ENCODE measurements at places on chromosomes 6 and 20.

- no peak for DNase-seq
Measured at GRCh38 chr20:11810311-11811083, 107.2 kb upstream of the BTBD3 start.

- no peak for DNase-seq
Measured at GRCh38 chr6:90368601-90369000, 72.0 kb upstream of the BACH2 start.

- peak; percentile 83 for DNase-seq
Measured at GRCh38 chr6:47520282-47520681, 42.7 kb downstream of the CD2AP start.

DNA sequence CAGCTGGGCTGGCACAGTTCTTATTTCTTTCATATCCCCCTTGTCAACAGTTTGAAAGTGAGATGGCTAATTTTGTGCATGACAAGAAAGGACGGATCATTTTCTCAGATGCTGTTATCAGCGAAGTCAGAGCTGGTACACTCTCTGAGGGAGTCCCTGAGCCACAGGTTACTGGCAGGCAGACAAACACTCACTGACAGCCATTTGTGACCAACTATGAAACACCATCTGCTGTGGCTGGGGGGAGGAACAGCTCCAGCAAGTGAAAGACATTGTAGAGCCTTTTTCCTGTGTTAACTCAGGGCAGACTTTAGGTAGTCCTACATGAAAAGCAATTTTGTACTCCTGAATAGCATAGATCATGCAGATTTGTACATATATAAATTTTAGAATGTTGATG, 22.2 kb downstream of the OLIG3 start:
- DNase-seq, result peak; percentile 38

GRCh38 chr6:3561725-3562124, 104.9 kb upstream of the SLC22A23 start:
- DNase-seq, result peak; percentile 55

DNA sequence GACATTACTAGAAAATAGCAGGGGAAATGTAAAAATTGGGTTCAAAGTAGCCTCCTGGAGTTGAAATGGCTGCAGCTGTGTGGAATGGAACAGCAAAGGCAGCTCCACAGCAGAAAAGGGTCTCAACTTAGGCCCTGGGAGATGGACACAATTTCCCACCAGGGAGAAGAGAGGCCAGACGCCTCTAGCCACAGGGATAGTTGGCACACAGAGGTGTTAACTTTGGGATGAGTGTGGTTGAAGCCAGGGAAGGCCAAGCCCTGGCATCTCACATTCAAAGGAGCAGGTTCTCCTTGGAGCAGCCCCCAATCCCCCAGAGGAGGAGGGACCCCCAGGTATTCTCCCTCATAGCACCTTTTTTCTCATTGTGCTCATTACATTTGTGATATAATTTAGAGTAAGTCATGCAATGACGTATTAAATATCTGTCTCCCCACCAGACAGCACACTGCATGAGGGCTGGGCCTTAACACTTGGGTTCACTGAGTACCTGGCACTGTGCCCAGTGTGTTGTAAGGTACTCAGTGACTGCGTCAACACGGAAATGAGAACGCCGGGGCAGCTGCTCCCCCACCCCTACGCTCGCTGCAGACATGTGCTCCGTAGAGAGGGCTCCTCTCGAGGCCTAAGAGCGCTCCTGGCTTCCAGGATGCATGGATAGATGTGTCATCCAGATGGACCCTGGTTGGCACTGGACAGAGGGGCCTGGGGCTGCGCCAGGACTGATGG, 76.0 kb upstream of the CD93 start:
- peak; percentile 45 for DNase-seq

DNA sequence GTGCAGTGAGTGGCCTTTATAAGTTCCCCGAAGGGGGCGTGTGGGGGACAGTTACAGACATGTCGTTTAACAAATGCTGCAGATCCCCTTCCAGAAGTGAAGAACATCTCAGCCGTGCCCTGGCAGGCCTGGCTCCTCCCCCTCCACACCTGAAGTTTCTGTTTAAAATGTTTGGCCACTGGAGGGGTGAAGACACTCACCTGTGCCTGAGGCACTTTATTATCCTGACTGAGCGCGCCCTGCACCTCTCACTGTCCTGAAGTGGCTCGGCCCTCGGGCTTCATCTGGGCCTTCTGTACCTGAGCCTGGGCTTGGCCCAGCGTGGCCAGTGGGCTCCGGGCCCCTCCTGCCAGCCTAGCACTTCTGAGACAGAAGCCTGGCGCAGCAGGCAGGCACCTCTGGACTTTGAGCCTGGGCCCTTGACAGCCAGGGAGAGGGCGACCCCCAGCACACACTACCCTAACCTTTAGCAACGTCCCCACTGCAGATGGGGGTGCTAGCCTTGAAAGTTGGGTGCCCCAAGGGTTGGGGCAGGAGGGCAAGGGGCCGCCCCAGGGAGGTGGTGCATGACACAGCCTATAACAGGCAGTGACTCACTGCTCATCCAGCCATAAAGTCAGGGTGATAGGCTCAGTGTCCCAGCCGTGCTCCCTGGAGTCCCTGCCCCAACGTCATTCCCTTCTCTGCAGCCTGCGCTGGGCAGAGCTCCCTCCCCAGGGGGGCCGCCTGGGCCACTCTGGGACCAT, 13.6 kb upstream of the GATA5 start:
- DNase-seq, result no peak

- DNase-seq, result no peak
Measured at GRCh38 chr6:51141080-51141479, 322.4 kb downstream of the TFAP2B start.

DNA sequence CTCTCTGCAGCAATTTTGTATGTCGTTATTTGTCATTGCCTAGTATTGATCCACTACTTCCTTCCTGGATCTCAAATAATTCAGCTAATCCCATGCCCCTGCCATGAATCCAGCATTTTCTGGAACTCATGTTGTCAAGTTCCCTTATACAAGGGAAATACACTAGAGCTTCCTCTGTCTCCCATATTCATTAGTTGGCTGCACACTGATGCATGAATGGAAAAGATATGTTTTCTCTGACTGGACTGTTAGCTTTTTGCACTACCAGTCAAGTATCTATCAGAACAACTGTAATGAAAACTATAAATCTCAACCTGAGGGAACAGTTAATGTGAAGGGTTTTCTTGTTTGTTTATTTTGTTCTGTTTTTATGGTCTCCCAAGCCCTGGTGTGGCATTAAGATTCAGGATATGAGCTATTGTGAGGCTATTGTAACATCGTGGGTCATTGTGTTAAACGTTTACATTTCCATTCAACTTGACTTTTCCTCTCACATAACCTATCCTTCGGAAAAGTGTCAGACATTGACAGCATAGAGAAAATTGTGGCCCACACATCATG, 102.5 kb upstream of the FAM8A1 start:
- no peak for DNase-seq

DNA sequence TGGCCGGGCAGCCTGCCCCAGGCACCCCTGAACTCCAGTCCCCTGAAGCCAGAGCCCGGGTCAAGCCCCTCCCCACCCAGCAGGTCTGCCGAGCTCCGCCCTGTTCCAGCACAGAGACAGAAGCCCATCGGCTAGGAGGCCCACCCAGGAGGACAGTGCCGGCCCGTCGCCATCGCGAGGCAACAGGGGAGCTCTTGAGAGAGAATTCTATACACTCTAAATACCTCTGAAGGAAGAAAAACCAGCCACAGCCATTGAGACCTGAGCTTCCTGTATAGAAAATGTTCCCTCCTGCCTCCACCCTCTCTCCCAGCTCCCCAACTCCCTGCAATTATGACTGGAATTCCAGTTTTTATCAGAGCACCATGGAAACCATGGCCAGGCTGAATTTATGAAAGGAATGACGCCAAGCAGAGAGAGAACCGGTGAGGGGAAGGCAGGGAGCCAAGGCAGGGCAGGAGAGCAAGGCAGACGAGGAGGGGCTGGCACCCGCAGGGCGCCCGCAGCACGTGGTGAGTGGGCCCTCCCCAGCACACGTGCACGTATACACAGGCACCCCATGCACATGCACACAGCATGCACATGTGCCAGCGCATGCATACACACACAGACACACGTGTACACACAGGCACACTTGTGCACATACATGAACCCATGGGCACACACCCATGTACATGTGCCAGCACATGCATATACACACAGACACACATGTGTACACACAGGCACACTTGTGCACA, 27.6 kb upstream of the MRGBP start:
- DNase-seq, result no peak

DNA sequence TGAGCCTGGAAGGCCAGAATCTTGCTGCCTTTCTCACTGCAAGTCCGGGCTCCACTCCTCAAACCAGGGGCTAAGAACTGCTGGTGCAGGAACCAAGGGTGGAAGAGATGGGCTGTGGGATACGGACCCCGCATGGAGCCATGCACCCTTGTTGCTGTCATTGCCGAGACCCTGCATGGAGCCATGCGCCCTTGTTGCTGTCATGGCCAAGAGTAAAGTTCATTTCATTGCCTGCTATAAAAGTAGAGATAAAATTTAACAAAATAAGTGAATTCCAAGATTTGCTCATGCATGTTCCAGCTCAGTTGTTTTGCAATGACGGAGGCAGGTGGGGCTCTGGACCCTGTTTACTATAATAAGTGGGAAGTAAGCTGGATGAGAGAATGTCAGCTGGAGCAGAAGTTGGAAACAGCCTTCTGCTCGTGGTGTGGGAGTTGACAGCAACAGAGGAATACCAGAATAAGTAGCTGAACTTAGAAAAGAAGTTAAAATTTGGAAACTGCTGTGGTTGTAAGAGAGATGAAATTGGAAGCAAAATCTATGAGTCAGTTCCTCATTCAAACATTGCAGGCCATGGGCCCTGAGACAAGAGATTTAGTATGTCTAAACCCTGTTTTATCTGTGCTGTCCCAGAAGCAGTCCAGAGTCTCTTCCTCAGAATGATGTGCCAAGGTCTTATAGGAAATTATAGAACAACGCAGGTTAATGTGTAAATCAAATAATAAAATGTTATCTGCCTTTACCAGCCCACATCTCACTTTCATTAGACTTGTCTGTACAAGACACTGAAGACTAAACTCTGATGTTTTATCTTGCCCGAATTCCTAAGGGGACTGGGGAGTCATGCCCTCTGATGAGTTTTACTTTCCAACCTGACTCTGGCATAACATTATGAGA, 15.8 kb upstream of the THBS2 start:
- no peak for DNase-seq

All from NCI-H524 (cell line).